Pancreas (tissue), 10 donors: ENCODE measurements at places on chromosomes 7 and 10.
A peak's percentile ranks its signal among the peaks of the same experiment; 100 is the strongest.

- H3K4me3 ChIP-seq: no peak overlapping the region
- no peak overlapping the region for H3K27ac ChIP-seq
- H3K27me3 ChIP-seq: no peaks in the 10 kb centered on the region
- no peak for DNase-seq
- H3K4me1 ChIP-seq: peaks cover 3% of the 10 kb centered on the region
Observed at GRCh38 chr10:123157210-123157609, 3.0 kb downstream of the BUB3 start.

DNA sequence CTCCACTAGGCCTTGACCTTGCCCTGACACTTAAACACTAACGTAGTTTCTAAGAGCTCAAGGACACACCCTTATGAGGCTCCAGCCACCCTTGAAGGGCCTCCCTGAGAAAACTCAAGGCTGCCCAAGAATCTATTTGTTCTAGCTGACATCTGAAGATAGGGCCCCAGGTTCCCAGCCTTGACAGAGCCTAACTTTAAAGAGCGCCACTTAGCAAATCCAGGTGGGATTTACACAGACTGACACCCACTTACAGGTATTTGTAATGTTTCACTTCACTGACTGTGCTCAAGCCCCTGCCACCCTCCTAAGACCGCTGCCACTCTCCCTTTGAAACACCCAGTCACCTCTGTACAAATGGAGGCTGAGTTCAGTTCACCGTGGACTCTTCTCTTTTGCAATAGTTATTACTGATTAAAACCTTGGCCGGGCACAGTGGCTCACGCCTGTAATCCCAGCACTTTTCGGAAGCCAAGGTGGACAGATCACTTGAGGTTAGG, 90.4 kb downstream of the SVOPL start:
- peak overlapping the region; percentile 47 for H3K27ac ChIP-seq
- H3K36me3 ChIP-seq: no peaks in the 10 kb centered on the region
- no peaks in the 10 kb centered on the region for H3K27me3 ChIP-seq

DNA sequence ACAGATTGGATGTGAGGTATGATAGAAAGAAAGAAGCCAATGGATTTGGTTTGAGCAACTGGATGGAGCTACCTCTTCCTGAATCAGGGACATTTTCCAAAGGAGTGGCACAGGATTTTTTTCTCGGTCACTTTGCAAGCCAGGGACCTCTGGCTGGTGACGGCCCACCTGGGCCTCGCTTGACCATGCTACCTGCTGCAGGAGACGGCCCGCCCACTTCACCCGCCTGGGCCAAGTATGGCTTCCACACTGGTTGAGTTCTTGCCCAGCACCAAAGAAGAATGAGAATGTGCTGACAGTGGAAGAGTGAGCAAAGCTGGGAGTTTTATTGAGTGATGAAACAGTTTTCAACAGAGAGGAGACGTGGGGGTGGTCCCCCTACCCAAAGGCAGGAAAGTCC, 24.5 kb upstream of the SH3PXD2A start:
- H3K36me3 ChIP-seq: peaks cover 43% of the 10 kb centered on the region
- H3K4me3 ChIP-seq: no peak overlapping the region
- no peaks in the 10 kb centered on the region for H3K4me1 ChIP-seq
- no peaks in the 10 kb centered on the region for H3K27me3 ChIP-seq
- H3K27ac ChIP-seq: no peak overlapping the region

- no peak for DNase-seq
- no peaks in the 10 kb centered on the region for H3K27me3 ChIP-seq
- H3K4me1 ChIP-seq: no peaks in the 10 kb centered on the region
- H3K36me3 ChIP-seq: no peaks in the 10 kb centered on the region
Observed at GRCh38 chr7:101775181-101775580, 42.2 kb upstream of the CUX1 start.

DNA sequence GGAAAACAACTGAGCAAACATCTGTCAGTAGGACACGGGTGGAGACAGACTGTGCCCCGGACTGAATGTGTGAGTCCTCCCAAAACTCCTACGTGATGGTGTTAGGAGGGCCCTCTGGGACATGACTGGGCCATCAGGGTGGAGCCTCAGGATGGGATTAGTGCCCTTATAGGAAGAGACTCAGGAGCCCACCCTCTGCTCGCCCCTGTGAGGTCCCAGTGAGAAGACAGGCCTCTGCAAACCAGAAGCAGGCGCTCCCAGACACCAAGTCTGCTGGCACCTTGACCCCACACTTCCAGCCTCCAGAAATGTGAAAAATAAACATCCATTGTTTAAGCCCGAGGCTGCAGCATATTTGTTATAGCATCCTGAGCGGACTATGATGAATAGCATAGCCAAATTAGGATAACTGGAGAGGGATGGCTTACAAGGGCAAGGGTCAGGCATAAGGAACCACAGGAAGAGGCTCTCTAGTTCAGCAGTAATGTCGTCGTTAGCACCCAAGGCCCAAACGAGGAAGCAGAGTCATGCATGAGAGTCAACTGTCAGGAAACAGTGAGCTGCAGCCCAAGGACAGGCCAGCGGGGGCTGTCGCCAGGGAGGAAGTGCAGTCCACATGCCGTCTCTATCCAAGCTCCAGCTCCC, 50.6 kb downstream of the PTPRN2 start:
- no peaks in the 10 kb centered on the region for H3K27me3 ChIP-seq
- no peak overlapping the region for H3K4me3 ChIP-seq
- H3K27ac ChIP-seq: peak overlapping the region; percentile 15
- no peaks in the 10 kb centered on the region for H3K36me3 ChIP-seq
- H3K4me1 ChIP-seq: peaks cover 4% of the 10 kb centered on the region

DNA sequence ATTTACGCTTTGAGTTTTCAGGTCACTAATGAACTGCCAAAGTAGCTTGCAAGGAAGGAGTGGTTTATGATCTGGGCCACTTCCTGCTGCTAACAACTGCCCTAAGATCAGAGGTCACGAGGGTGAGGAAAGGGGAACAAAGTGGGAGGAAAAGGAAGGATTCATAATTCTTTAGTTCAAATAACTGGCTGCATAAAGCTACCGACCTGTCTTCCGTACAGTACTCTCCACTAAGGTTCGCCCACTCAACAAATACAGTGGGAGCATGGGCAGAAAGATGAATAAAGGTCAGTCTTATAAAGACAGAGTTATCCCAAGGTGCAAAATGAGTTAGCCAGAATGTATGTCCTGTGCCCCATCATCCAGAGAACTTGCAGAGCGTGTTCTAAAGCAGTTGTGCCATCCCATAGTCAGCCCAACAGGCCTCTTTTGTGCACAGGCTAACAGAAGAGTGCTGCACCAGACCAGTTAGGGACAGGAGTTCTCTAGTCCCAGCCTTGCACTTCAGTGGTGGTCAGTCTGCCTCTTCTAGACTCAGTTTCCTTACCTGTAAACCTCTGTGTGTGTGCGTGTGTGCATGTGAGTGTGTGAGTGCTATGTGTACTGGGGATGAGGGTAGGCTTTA, 65.9 kb downstream of the CREB3L2 start:
- peaks cover 16% of the 10 kb centered on the region for H3K4me1 ChIP-seq
- H3K4me3 ChIP-seq: no peak overlapping the region
- H3K36me3 ChIP-seq: no peaks in the 10 kb centered on the region
- H3K27me3 ChIP-seq: no peaks in the 10 kb centered on the region

DNA sequence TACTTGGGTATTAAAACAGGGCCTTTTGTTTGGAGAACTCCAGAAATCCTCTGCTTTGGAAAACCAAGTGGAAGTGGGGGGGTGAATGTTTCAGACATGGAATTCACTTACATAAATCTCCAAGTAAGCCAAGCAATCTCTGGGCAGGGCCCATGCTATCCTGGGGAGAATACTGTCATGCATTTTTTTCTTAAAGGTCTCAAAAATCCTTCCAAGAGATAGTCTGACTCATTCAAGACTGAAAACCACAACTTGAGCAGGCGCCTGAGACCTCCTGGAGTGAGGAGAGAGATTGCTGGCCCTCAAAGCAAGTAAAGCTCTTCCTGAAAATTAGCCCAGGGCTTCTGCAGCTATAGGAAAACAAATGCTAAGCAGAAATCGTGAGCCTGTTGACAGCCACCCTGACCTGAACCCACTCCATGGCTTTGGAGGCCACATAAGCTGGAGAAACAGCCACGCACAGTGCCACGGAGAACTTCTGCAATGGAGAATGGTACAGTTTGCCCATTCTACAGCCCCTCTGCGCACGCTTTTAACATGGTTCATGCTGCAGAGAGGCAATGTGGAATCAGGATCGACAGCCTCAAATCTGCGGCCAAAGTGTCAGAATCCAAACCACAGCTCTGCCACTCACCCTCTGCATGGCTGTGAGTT, 203.1 kb upstream of the AUTS2 start:
- no peak for DNase-seq
- no peak overlapping the region for H3K27ac ChIP-seq
- no peak overlapping the region for H3K4me3 ChIP-seq
- H3K4me1 ChIP-seq: no peaks in the 10 kb centered on the region

- H3K36me3 ChIP-seq: no peaks in the 10 kb centered on the region
- no peak overlapping the region for H3K27ac ChIP-seq
- no peaks in the 10 kb centered on the region for H3K4me1 ChIP-seq
- DNase-seq: no peak
Observed at GRCh38 chr10:76089556-76090180, 658.2 kb downstream of the LRMDA start.

- H3K4me1 ChIP-seq: no peaks in the 10 kb centered on the region
- H3K27me3 ChIP-seq: no peaks in the 10 kb centered on the region
- DNase-seq: no peak
- H3K4me3 ChIP-seq: no peak overlapping the region
- no peaks in the 10 kb centered on the region for H3K36me3 ChIP-seq
- no peak overlapping the region for H3K27ac ChIP-seq
Observed at GRCh38 chr7:80916770-80917741, 1.8 kb downstream of the SEMA3C start.

DNA sequence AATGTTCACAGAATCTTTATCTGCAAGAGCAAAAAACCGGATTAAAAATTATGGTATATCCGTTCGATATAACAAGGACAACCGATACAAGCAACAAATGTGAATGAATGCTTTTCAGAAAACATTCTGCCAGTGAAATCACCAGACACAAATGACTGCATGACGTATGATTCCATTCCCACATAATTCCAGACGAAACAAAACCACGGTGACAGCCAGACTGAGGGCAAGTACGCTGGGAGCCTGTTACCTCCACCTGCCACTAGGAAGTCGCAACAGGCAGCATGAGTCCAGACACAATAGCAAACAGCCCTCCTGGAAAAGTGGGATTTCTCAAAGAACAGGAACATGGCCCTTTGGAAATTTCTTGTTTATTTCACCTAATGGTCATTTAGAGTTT, 41.7 kb downstream of the MAD1L1 start:
- no peaks in the 10 kb centered on the region for H3K27me3 ChIP-seq
- H3K27ac ChIP-seq: no peak overlapping the region
- no peak overlapping the region for H3K4me3 ChIP-seq
- no peak for DNase-seq
- H3K4me1 ChIP-seq: no peaks in the 10 kb centered on the region

DNA sequence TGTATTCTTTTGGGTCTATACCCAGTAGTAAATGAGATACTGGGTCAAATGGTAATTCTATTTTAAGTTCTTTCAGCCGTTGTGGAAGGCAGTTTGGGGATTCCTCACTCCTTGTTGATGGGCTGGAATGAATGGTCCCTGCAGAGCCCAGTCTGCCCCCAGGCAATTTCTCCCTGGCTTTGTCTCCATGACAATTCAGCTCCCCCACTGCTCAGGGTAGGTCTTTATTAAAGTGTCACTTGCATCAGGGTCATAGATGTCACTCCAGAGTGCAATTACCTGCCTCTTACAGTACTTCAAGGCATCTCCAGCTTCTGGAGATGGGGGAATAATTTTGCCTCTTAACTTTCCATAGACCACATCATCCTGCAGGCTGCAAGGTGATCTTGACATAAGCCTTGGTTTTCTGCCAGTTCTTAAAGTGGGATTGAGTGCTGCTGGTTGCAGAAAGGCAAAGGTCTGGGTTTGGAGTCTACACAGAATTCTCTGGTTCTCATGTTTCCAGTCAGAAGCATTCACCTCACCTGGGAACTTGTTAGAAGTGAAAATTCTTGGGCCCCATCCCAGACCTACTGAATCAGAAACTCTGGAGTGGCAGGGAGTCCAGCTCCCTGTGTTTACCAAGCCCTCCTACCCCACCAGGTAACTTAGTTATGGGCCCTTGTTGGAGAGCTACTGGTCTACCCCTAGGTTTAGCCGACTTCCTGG, 442.4 kb downstream of the GALNT17 start:
- H3K27ac ChIP-seq: no peak overlapping the region
- H3K27me3 ChIP-seq: no peaks in the 10 kb centered on the region
- DNase-seq: no peak
- no peaks in the 10 kb centered on the region for H3K36me3 ChIP-seq

- H3K27me3 ChIP-seq: no peaks in the 10 kb centered on the region
- H3K4me3 ChIP-seq: no peak overlapping the region
- no peak overlapping the region for H3K27ac ChIP-seq
- H3K4me1 ChIP-seq: no peaks in the 10 kb centered on the region
Observed at GRCh38 chr10:86649471-86650150, 4.7 kb upstream of the OPN4 start.

DNA sequence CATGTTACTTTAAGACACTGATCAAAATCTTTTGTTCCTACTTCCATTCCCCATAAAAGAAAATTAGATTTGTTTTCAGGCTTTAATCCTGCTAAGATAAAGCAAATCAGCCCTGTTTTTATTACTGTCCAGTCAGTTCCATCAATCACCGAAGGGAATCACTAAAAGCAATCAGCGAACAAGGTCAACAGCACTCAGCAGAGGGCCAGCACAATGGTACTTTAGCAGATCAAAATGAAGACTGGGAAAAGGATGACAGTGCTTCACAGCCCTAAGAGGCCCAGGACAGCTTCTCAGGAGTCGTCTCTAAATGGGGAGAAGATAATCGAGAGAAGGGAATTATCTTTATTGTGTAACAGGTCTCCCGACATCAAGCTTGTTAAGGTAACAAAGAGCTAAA, 32.7 kb downstream of the SEM1 start:
- no peaks in the 10 kb centered on the region for H3K36me3 ChIP-seq
- H3K4me3 ChIP-seq: no peak overlapping the region
- no peak for DNase-seq
- no peaks in the 10 kb centered on the region for H3K4me1 ChIP-seq
- no peak overlapping the region for H3K27ac ChIP-seq
- H3K27me3 ChIP-seq: no peaks in the 10 kb centered on the region
